Activated T-cell treated with anti-CD3 and anti-CD28 coated beads, Interleukin-2, amount 50 U/mL, for 48 hours (primary cell): ENCODE measurements at places on chromosomes 7 and 10.
A peak's percentile ranks its signal among the peaks of the same experiment; 100 is the strongest.

DNA sequence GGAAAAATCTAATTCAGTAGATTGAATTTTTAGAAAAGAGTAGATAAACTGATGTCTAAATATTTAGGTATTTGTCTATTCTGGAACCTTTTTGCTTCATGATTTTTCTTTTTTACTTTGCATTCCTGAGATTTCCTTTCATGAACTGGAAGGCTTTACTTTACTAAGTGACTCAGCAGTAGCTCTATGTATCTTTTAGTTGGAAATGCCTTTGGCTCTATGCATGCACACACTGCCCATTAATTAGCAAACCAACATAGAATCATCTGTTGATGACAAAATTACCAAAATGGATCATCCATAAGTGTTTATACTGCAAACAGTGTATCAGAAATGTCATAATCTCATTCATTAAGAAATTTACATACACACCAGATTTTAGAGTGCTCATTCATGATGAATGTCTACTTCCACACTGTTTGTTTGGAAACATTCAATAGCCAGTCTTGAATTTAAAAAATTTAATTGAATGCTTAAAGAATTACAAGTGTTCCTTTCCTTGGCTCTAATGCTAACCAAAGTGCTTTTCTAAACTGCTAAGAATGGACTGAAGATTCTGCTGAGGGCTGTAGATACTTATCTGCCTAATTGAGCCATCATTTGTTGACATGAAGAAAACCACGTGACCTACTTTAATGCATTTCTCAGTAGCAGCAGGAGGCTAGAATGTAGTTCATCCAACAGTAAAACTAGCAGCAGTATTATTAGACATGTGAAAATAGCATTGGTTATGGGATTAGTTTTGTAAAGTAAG lies 282.0 kb downstream of the ADK start:
- no peak for DNase-seq

- DNase-seq = no peak
Observed at GRCh38 chr10:31709028-31709427, 219.6 kb downstream of the ARHGAP12 start.

GRCh38 chr10:74081941-74082718 lies 68.5 kb downstream of the AP3M1 start:
- no peak for DNase-seq

GRCh38 chr7:106668861-106669524 lies 8.0 kb upstream of the CCDC71L start:
- no peak for DNase-seq

GRCh38 chr10:61804414-61804813 lies 97.1 kb upstream of the ARID5B start:
- DNase-seq = no peak

DNA sequence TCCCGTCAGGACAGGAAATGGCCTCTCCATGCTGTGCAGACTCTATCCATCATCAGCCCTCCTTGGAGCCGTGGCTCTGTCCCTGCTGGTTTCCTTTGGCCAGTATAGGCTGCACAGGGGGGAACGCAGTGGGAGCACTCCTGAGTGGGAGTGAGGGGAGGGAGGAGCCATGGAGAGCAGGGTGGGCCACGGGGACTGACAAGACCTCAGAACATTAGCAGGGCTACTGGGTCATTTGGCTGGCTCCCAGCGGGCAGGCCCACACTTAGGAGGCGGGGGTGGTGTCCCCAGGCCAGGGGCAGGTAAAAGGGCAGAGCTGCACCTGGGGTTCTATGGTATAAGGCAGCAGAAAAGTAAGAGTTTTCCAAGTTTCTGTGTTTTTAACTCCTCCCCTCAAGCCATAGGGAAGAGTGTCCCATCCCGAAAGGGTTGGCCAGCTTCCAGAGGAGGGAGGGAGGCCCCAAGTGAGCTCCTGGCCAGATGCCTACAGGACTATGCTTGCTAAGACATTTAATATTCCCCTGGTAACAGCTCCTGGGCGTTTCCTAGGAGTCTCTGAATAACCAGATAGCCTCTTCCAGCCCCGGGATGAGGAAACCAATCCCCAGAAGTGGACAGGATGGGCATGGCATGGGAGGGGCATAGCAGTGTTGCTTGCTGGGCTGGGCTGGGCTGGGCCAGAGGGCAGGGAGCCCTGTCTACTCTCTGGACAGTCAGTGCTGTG lies 5.5 kb upstream of the OPN4 start:
- DNase-seq = peak; percentile 10

DNA sequence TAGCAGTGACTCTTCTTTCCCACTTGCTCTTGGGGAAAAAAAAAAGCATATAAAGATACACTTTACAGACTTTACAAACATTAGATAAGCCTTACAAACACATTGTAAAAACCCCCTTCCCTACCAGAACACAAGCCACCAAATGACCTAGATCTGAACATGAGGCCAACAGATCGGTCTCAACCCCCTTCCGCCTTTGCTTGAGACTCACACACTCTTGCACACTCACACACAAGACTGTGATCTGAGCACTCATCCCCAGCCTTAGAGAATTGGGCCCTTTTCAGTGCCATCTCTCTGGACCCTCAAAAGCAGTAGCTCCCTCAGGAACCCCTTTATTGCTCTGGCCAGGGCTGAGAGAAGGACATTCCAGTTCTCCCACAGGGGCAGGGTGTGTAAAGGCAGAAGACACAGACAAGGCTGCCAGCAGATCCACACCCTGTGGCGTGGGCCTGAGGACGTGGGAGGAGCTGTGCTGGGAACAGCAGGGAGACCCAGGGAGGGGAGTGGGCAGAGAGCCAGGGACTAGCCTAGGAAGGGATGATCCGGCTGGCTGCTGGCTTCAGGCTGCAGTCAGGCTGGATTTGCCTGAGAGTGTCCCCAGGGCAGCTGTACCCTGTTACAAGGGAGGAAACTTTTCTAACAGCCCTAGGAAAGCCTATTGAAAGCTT lies 206.7 kb downstream of the KIAA1217 start:
- DNase-seq = no peak

DNA sequence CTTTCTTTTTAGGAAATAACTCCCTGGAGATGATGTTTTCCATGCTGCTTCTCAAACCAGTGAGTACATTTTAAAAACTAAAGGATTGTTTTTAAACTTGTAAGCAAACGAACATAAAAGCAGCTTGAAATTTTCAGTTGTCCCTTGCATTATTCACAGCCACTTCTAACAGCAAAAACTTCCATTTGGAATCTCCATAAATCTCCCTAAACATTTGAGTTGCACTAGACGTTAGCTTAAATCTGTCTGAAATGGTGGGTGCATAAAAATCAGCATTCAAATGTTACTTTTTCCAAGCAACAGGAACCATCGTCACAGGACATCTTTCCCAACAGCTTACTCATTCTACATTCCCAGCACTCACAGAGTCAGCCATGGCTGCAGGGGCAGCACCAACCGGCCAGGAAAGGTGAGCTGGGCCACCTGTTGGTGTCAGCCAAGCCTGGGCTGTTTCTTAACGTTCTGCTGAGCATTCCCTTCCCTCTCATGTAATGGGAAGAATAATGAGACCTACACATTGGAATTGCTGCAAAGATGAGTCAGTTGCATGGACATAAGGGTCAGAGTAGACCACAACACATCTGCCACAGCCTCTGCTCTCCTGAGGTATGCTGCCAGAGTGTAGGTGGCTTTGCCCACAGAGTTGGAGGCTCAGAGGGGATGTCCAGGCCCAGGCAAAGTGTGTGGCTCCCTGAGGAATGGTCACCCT lies 163.2 kb downstream of the TNS3 start:
- DNase-seq = no peak

DNA sequence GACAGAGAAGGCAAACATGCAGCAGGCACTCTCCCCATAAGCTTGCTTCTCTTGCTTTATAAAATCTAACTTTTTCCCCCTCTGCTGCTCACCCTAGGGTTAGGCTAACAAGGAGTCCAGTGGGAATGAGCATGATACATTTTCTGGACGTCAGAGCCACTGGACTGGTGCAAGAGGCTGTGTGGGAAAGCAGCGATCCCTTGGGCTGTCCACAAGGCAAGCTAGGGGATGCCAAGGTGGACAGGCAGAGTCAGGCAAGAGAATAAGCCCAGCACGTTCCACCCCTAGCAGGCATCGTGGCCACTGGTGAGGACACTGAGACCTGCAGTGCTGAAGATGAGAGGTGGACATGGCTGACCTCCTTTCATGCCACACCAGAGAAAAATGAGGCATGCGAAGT lies 290.9 kb upstream of the ZMIZ1 start:
- DNase-seq = no peak

DNA sequence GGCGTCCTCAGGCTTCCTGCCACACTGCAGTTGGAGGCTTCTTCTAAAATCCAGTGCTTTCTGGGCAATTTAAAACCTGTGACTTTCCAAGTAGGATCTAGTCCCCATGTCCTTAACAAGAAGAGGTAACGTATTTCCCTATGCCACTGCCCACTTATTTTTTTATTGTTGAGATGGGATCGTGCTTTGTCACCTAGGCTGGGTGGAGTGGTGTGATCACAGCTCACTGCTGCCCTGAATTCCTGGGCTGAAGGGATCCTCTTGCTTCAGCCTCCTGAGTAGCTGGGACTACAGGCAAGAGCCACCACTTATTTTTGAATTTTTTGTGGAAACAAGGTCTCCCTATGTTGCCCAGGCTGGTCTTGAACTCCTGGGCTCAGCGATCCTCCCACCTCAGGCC lies 63.4 kb downstream of the DAGLB start:
- no peak for DNase-seq

DNA sequence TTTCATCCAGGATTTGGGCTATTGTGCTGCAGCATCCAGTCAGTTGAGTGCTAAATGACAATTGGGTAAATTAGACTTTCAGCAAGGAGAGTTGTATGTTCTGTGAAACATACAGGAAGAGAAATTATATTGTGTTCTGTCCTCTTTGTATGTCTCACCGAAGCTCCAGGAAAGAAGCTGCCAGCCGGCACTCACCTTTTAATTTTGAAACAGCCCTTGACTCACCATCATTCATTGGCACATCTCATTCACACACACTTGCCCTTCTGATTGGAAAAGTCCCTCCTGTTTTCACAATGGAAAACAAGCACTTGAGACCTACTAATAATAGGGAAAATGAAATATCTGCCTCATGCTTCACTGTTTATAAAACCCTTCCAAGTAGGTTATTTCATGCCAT lies 495.6 kb downstream of the RPS24 start:
- DNase-seq = no peak

- DNase-seq = no peak
Observed at GRCh38 chr10:42984761-42985325, 92.0 kb upstream of the RET start.

GRCh38 chr10:92470026-92470425 lies 103.9 kb downstream of the IDE start:
- no peak for DNase-seq

- DNase-seq = no peak
Observed at GRCh38 chr7:33258491-33258951, 129.2 kb downstream of the BBS9 start.

DNA sequence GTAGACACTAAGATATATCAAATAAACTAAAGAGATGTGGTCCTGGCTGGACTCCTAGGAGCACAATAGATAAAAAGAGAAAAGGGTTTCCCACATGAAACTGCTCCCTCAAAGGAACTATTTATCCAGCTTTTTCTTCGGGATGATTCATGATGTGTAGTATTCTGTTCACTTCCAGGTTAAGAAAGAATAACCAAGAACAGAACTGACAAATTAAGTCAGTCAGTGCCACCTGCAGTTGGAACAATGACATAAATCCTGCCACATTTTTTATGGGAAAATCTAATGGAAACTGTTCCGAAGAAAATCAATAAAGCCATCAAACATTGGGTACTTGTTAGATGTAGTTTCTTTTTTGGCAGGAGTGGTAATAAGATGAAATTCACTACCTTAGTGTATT lies 87.1 kb downstream of the POLR1F start:
- no peak for DNase-seq

GRCh38 chr7:17633067-17633466 lies 307.2 kb downstream of the SNX13 start:
- no peak for DNase-seq

- no peak for DNase-seq
Observed at GRCh38 chr10:36489611-36490228, 635.7 kb upstream of the ANKRD30A start.

- no peak for DNase-seq
Observed at GRCh38 chr10:1202343-1202742, 146.2 kb downstream of the WDR37 start.

DNA sequence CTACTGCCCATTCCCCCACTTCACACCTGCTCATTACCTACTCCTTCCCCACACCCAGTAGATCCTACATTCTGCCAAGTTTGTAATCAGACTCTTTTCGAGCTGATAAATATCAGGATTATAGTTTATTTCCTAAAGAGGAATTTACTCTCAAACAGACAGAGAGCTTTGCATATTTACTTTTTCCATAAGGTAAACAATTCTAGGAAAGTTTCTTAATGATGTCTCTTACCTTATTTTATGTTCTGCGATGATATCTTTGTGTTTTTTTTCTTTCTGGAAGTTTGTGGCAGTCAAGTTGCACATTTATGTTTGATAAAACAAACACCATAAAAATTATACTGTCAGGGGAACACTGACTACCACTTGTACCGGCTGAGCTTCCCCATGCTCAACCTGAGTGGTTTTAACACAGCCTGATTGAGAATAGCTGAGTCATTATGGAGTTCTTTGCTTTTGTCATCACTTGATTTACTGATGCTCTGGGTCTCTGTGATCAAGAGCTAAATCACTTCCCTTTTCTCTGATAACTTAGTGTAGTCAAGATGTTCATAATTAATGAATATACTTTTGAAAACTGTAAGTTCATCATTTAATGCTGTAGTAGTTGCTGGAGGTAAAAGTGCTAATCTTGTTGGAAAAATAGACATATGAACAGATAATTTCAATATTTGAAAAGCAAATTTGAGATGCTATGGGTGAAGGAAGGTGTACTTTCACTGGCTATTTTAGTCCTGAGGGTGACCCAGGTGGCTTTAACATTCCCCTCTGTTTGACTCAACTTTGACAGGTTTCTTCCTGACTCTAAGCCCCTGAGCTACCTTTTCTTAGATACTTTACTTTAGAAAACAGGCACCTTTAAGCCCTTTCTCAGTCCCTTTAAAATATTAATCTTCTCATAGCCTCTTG lies 1034.5 kb upstream of the LRRTM3 start:
- DNase-seq = no peak

GRCh38 chr7:128032605-128033235 lies 1.5 kb upstream of the LRRC4 start:
- DNase-seq = peak; percentile 41

- DNase-seq = no peak
Observed at GRCh38 chr7:97011536-97012364, 6.4 kb downstream of the DLX6 start.

DNA sequence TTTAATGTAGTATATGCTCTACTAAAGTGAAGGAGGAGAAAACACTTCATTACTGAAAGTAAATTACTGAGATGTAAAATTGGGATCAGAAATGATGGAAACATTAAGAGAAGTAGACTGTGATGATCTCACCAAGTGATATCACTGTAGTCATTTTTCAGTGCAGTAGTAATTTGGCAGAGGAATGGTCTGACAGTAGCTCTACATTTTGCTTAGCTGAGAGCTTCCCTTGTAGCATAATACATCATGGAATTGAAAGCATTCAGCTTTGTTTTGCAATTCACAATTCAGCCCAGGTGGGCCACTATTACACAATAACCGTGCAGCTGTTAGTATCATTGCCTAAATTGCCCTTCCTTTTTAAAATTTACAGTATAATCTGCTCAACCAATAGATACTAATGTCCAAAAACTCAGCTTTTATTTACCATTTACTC lies 19.4 kb upstream of the CABCOCO1 start:
- no peak for DNase-seq
